SJCRH30 (cell line): ENCODE measurements at places on chromosomes 6 and 20. TPM values are rescaled to one million over a fixed set of nuclear protein-coding genes. Genes with fewer than 3 reads are reported as not detected.

GRCh38 chr6:100427452-100427851, 37.3 kb downstream of the SIM1 start:
- peaks cover 25% of the 10 kb centered on the region for H3K4me1 ChIP-seq
- no peaks in the 10 kb centered on the region for H3K36me3 ChIP-seq
- DNase-seq = no peak
- H3K4me3 ChIP-seq = peak overlapping the region; percentile 51
- no peaks in the 10 kb centered on the region for H3K27me3 ChIP-seq

DNA sequence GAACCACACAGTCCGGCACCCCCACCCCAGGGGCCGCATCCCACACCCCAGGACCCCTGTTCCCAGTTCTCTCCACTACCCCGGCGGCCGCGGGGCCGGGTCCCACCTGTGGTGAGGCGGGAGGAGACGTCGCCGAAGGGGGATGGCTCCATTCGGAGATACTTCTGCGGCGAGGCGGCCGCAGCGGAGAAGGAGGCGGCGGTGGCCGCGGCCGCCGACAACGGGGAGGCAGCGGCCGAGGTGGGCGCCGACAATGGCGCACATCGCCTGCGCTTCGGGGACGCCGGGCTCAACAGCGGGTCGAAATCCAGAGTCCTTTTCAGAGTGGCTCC, 723 bp downstream of the AKIRIN2 start:
- peaks cover 10% of the 10 kb centered on the region for H3K4me1 ChIP-seq
- peaks cover 14% of the 10 kb centered on the region; the same call in 1 of the 2 replicates for H3K36me3 ChIP-seq
- no peak for DNase-seq
- H3K27ac ChIP-seq = peak overlapping the region; percentile 92
- H3K27me3 ChIP-seq = no peaks in the 10 kb centered on the region

Gene ISM1
- 0.05 TPM in 1 of 2 replicates, not detected in the other for total RNA-seq

DNA sequence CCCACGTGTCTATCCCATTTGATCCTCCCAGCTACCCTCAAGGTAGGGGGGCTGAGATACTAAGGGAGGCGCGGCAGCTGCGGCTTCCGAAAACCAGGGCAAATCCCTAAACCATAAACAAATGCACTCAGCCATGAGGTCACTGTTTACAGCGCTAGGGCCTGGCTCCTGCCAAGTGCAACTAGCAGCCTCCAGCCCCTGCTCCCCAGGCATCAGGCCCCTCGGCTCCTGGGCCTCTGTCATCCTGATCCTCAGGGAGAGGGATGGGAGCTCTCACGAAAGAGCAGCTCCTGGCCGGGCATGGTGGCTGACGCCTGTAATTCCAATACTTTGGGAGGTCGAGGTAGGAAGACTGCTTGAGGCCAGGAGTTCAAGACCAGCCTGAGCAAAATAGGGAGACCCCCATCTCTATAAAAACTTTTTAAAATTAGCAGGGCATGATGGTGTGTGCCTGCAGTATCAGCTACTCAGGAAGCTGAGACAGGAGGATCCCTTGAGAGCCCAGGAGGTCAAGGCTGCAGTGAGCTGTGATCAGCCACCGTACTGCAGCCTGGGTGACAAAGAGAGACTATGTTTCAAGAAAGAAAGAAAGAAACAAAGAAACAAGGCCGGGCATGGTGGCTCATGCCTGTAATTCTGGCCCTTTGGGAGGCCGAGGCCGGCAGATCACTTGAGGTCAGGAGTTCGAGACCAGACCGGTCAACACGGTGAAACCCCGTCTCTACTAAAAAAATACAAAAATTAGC, 42.5 kb upstream of the TLDC2 start:
- H3K4me3 ChIP-seq = no peak overlapping the region
- peaks cover 10% of the 10 kb centered on the region for H3K36me3 ChIP-seq
- peaks cover 34% of the 10 kb centered on the region for H3K4me1 ChIP-seq

Gene TP53TG5
- not detected in 2 replicates for total RNA-seq

Gene C20orf144
- total RNA-seq = 0.38 and 0.42 TPM in 2 replicates

Gene CYP24A1
- total RNA-seq = not detected in 2 replicates

Gene EBF4
- 2.6 and 5.2 TPM in 2 replicates for total RNA-seq

Gene PSORS1C2
- total RNA-seq = not detected in 2 replicates

DNA sequence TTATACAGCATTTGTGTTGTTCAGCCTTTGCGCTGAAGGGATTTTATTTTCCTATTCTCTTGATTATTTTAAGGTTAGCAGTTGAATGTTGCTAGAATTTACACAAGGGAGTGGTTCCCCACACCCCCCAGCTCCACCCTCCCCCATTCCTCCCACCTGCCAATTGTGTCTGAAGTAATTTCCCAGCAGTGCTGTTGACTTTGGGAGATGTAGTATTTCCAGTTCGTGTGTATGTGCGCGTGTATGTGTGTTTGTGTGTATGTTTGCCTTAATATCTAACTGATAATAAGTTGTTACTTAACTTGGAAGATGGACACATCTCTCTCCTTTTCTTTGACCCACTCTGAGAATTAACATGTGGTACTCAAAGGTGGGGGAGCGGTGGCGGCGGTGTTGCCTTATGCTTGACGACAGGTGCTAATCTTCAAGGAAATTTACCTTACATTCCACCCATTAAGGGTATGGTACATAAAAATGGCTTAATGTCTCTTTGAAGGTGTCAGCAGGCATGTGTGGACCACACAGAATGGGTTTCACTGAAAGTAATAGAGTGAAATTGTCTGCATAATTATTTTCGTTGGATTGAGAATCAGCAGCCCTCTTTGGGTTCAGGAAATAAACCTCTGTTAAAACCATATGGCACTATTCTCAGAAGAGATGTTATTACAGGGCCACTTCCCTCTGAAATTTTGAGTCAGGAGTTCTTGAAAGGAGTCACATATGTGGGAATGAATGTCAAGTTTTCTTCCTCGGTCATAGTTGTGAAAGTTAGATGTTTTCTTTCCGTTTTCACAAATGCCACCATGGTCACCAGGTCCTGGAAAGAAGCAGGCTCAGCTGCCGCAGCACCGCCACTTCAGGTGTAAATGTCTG, 95.6 kb upstream of the SUPT3H start:
- H3K4me1 ChIP-seq = peaks cover 4% of the 10 kb centered on the region
- no peaks in the 10 kb centered on the region for H3K27me3 ChIP-seq
- no peak for DNase-seq
- no peak overlapping the region for H3K27ac ChIP-seq
- H3K4me3 ChIP-seq = no peak overlapping the region

DNA sequence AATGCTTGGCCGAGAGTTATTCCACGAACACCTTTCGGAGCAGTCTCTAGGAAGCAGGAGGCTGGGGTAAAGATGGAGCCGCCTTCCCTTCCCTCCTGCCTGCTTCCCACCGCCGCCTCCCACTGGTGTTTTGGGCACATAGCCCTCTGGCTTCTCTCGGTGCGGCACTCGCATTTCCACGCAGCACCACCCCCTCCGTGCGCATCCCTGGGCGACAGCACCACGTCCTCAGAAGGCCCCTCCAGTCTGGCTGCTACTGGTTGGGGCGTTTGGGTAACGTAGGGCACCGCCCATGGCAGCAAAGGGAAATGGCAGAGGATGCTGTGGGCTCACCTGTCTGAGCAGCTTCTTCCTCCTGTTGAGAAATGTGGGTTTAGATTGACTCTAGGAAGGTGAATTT, 2.4 kb downstream of the COL20A1 start:
- no peak for DNase-seq
- H3K4me1 ChIP-seq = no peaks in the 10 kb centered on the region
- no peak overlapping the region for H3K27ac ChIP-seq
- peaks cover 7% of the 10 kb centered on the region for H3K27me3 ChIP-seq
- H3K36me3 ChIP-seq = no peaks in the 10 kb centered on the region

- DNase-seq = no peak
- no peak overlapping the region for H3K27ac ChIP-seq
- no peak overlapping the region for H3K4me3 ChIP-seq
- H3K4me1 ChIP-seq = peaks cover 20% of the 10 kb centered on the region
- H3K36me3 ChIP-seq = no peaks in the 10 kb centered on the region
Measured at GRCh38 chr6:113876695-113877094, 19.6 kb downstream of the MARCKS start.

Gene EFCAB8
- total RNA-seq = 0.28 and 0.58 TPM in 2 replicates

- H3K27ac ChIP-seq = no peak overlapping the region
- no peak for DNase-seq
- no peaks in the 10 kb centered on the region for H3K4me1 ChIP-seq
- H3K36me3 ChIP-seq = no peaks in the 10 kb centered on the region
Measured at GRCh38 chr20:829551-829950, 4.0 kb upstream of the FAM110A start.

Gene KCNK5
- total RNA-seq = 9.5 and 9.7 TPM in 2 replicates

GRCh38 chr6:37987018-37987417, 167.5 kb downstream of the ZFAND3 start:
- no peaks in the 10 kb centered on the region for H3K36me3 ChIP-seq
- no peak overlapping the region for H3K4me3 ChIP-seq
- peaks cover 20% of the 10 kb centered on the region for H3K4me1 ChIP-seq
- H3K27ac ChIP-seq = no peak overlapping the region
- H3K27me3 ChIP-seq = no peaks in the 10 kb centered on the region
- no peak for DNase-seq

Gene CDH26
- 0.18 and 0.32 TPM in 2 replicates for total RNA-seq

Gene ZGPAT
- 24.9 and 26.2 TPM in 2 replicates for total RNA-seq

DNA sequence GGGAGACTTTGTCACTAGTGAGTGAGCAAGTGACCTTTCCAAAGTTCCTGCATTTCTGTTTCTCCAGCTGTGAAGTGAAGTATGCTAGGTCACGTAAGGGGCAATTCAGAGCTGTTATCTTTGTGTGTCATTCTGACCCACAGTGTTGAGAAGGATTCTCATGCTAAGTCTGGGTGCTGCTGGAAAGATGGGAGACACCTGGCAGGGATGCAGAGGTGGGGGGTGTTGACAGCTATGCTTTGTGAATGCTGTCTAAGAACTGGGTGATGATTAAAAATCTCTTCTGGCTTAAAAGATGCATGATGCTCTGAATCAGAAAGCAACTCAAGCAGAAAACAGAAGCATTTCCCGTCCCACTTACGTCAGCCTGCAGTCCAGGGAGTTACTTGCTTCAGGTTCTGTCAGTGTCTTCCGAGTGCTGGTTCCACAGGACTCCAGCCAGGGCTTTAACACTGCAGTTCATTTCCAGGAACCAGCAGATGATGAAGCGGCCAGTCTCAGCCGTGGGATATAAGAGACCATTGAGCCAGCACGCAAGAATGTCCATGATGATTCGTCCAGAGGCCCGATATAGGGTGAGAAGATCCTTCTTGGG, 30.9 kb upstream of the ASXL1 start:
- H3K36me3 ChIP-seq = peaks cover 3% of the 10 kb centered on the region; the same call in 1 of the 2 replicates
- no peak overlapping the region for H3K27ac ChIP-seq
- H3K4me1 ChIP-seq = no peaks in the 10 kb centered on the region
- H3K27me3 ChIP-seq = no peaks in the 10 kb centered on the region

- no peaks in the 10 kb centered on the region; the same call in 1 of the 2 replicates for H3K27me3 ChIP-seq
- H3K4me3 ChIP-seq = no peak overlapping the region
- peak; percentile 62 for DNase-seq
- H3K36me3 ChIP-seq = no peaks in the 10 kb centered on the region
- no peak overlapping the region for H3K27ac ChIP-seq
Measured at GRCh38 chr6:161922631-161923119, 648.8 kb upstream of the AGPAT4 start.

DNA sequence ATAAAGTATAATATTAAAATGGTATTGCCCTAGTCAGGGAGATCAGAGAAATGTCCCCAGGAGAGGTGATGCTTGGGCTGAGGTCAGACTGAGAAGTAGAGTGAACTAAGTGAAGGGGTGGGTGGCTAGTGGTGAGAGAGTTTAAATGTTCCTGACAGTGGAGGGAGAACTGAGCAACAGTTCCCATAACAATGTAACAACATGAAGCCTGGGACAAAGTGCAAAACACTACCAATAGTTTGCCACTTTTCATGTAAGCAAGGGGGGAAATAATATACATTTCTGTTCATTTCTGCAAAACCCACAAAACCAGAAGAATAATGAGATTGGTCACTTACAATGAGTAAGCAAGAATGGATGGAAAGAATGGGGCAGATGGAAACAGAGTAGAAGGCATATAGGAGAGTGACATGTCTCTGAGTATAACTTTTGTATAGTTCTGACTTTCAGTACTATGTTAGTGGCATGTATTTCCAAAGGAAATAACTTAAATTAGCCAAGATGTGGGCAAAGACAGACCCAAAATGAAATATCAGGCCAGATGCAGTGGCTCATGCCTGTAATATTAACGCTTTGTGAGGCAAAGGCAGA, 13.3 kb upstream of the FAXC start:
- DNase-seq = no peak
- H3K27ac ChIP-seq = no peak overlapping the region
- H3K27me3 ChIP-seq = no peaks in the 10 kb centered on the region
- H3K36me3 ChIP-seq = no peaks in the 10 kb centered on the region

DNA sequence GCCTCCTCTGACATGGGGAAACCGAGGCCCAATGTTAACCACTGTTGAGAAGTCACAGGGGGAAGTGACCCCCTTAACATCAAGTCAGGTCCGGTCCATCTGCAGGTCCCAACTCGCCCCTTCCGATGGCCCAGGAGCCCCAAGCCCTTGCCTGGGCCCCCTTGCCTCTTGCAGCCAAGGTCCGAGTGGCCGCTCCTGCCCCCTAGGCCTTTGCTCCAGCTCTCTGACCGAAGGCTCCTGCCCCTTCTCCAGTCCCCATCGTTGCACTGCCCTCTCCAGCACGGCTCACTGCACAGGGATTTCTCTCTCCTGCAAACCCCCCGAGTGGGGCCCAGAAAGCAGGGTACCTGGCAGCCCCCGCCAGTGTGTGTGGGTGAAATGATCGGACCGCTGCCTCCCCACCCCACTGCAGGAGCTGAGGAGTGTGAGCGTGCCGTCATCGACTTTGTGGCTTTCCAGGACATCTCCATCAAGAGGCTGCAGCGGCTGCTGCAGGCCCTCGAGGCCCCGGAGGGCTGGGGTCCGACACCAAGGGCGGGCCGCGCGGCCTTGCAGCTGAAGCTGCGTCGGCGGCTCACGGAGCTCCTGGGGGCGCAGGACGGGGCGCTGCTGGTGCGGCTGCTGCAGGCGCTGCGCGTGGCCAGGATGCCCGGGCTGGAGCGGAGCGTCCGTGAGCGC, 1.6 kb downstream of the TNFRSF6B start:
- no peaks in the 10 kb centered on the region; the same call in 1 of the 2 replicates for H3K36me3 ChIP-seq
- no peak for DNase-seq
- peaks cover 18% of the 10 kb centered on the region for H3K4me1 ChIP-seq
- H3K27ac ChIP-seq = no peak overlapping the region
- no peak overlapping the region for H3K4me3 ChIP-seq

GRCh38 chr6:170045981-170046667, 244.8 kb downstream of the DLL1 start:
- no peak overlapping the region for H3K4me3 ChIP-seq
- DNase-seq = no peak
- no peaks in the 10 kb centered on the region for H3K4me1 ChIP-seq
- no peak overlapping the region for H3K27ac ChIP-seq
- no peaks in the 10 kb centered on the region; the same call in 1 of the 2 replicates for H3K27me3 ChIP-seq

- no peaks in the 10 kb centered on the region for H3K36me3 ChIP-seq
- H3K4me1 ChIP-seq = no peaks in the 10 kb centered on the region
- no peak overlapping the region for H3K27ac ChIP-seq
- no peak for DNase-seq
- no peaks in the 10 kb centered on the region for H3K27me3 ChIP-seq
Measured at GRCh38 chr20:18983796-18984195, 170.2 kb downstream of the SCP2D1 start.

Gene GTSF1L
- total RNA-seq = not detected in 2 replicates

Gene FRMD1
- not detected in 2 replicates for total RNA-seq

GRCh38 chr20:2217857-2218539, 77.8 kb upstream of the TGM3 start:
- no peaks in the 10 kb centered on the region for H3K4me1 ChIP-seq
- H3K27me3 ChIP-seq = no peaks in the 10 kb centered on the region
- H3K36me3 ChIP-seq = no peaks in the 10 kb centered on the region
- H3K4me3 ChIP-seq = no peak overlapping the region
- no peak overlapping the region for H3K27ac ChIP-seq

- no peak overlapping the region for H3K27ac ChIP-seq
- no peak for DNase-seq
- no peaks in the 10 kb centered on the region for H3K27me3 ChIP-seq
- 0 out of 2 replicates have a peak, but pooled peaks cover 4% of the 10 kb centered on the region for H3K4me1 ChIP-seq
- H3K4me3 ChIP-seq = no peak overlapping the region
Measured at GRCh38 chr6:15287670-15288375, 42.0 kb downstream of the JARID2 start.

Gene OOEP
- total RNA-seq = not detected in 2 replicates

Gene SLC22A16
- total RNA-seq = 0.38 TPM in 1 of 2 replicates, not detected in the other

Gene VIP
- total RNA-seq = not detected in 2 replicates
